ENCODE measurements at places on chromosomes 4 and X.

DNA sequence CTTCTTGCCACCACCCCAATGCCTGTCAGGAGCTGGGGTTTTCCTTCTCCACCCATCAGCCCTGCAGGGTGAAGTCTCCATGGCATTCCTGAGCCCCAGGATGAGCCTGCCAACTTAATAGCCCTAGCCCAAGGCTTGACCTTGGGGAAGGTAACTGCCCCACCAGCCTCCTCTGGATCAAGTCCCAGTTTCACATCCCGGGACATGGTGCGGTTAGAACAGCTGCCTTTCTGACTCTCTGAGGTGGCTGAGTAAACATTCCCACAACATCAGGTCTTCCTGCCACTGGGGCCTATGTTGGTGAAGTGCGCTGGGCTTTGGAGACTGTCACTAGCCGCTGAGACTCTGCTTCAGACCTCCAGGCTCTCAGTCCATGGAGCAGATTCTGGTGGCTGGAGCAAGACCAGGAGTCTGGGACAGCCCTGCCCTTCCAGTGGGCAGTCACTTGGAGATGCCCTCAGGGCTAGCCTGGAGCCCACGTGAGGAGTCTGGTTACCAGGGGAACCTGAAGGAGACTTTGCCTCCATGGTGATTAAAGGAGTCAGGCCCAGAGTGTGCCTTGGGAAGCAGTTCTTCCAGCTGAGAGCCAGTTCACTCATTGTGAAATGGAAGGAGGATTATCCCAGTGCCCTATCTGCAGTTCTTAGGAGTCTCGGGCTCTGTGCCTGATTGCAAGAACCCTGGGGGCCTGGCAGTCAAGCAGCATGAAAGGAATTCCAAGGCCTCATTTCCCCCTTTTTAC, 56.8 kb downstream of the SMIM20 start:
- no peak for DNase-seq

GRCh38 chr4:158859661-158860060, 90.8 kb downstream of the FNIP2 start:
- no peak for DNase-seq

- no peak for DNase-seq
These were observed 2522.1 kb downstream of the ARAP2 start for GRCh38 chr4:33722254-33722653.

- DNase-seq, result no peak
These were observed 689.3 kb downstream of the CENPC start for GRCh38 chr4:66855956-66856355.

- DNase-seq, result no peak
These were observed 7.4 kb downstream of the FATE1 start for GRCh38 chrX:151723156-151723760.

GRCh38 chr4:88357262-88357661, 21.4 kb upstream of the HERC6 start:
- no peak for DNase-seq

- no peak for DNase-seq
These were observed 64.6 kb downstream of the SLAIN2 start for GRCh38 chr4:48405924-48406323.

GRCh38 chr4:184510401-184510800, 36.1 kb upstream of the IRF2 start:
- DNase-seq, result peak; percentile 96

GRCh38 chrX:52139545-52139895, 45.2 kb upstream of the MAGED4 start:
- no peak for DNase-seq

- DNase-seq, result peak; percentile 34
These were observed 10.2 kb upstream of the KCNE5 start for GRCh38 chrX:109635146-109635545.

- peak; percentile 20 for DNase-seq
These were observed 52.0 kb downstream of the INTS6L start for GRCh38 chrX:135572436-135572835.

All from suppressor macrophage treated with lipopolysaccharide for 1 hour (primary cell).